Smooth muscle cell of trachea (primary cell): ENCODE measurements at places on chromosomes 1 and 21. TPM values are rescaled to one million over a fixed set of nuclear protein-coding genes. Genes with fewer than 3 reads are reported as not detected.

Gene MAEL
- not detected in 2 replicates for total RNA-seq

Gene ETNK2
- 2.6 and 5.3 TPM in 2 replicates for total RNA-seq

Gene DDR2
- total RNA-seq, result 213 and 271 TPM in 2 replicates

Gene GNAI3
- total RNA-seq, result 13.6 and 21.8 TPM in 2 replicates

Gene NCAM2
- total RNA-seq, result 9.3 and 14.8 TPM in 2 replicates

Gene SLAMF6
- total RNA-seq, result not detected in 2 replicates

Gene THEM5
- total RNA-seq, result 0.17 TPM in 1 of 2 replicates, not detected in the other

Gene RYR2
- not detected in 2 replicates for total RNA-seq

Gene SPRR1A
- total RNA-seq, result not detected in 2 replicates

Gene NPPB
- not detected in 2 replicates for total RNA-seq
